ENCODE measurements at places on chromosomes 6 and 20.
A peak's percentile ranks its signal among the peaks of the same experiment; 100 is the strongest.

- peak; percentile 37 for DNase-seq
These were observed 113.8 kb downstream of the PRND start for GRCh38 chr20:4835244-4836177.

DNA sequence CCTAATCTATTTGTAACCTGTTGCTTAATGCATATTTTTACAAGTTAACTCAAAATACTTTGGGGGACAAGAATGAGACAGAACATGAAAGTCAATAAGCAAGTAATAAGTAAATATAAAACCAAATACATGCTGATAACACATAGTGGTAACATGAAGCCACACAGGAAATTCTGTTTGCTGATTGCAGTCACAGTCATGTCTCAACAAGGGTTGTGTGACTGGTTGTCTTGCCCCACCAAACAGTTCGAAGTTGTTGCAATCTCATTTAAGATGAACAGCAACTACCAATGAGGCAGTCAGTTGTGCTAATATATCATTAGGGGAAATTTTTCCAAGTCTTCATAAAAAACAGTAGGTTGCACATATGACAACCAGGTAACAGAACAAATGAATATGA, 14.5 kb downstream of the CD24 start:
- DNase-seq, result no peak

GRCh38 chr6:43771210-43771857, 1.3 kb downstream of the VEGFA start:
- peak; percentile 42 for DNase-seq

GRCh38 chr6:122136386-122136785, 263.1 kb upstream of the HSF2 start:
- DNase-seq, result no peak

DNA sequence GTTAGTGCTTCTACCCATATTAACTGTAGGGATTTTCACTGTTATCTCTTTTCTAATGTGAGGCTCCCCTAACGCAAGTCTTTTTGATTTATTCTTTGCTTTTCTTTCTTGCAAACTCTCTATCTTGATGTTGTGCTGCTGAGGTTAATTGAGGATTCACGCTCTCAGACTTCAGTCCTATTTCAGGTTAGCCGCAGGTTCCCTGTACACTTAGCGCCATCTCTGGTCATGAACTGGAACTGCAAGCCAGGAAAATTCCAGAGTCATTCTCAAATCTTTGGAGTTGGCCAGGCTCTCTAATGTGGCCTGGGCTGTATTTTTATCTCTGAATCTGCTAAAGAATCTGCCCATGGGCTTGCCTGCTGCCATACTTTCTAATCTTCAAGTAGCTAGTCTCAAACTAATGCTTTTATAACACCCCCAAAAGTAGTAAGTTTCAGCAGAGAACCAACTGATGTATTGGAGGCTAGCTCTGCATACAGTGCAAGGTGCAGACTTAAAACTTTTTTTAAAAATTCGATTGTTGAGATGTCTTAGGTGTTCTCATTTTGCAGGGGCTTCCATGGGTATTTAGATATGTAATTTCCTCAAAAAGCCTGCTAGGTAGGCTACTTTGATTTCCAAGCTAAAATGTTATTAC, 91.1 kb upstream of the OPRM1 start:
- DNase-seq, result peak; percentile 12

- no peak for DNase-seq
These were observed 1.9 kb upstream of the SLC35D3 start for GRCh38 chr6:136920216-136920615.

- DNase-seq, result no peak
These were observed 95.8 kb upstream of the STXBP5 start for GRCh38 chr6:147108259-147108910.

GRCh38 chr6:167129562-167129961, 6.7 kb downstream of the CCR6 start:
- no peak for DNase-seq

DNA sequence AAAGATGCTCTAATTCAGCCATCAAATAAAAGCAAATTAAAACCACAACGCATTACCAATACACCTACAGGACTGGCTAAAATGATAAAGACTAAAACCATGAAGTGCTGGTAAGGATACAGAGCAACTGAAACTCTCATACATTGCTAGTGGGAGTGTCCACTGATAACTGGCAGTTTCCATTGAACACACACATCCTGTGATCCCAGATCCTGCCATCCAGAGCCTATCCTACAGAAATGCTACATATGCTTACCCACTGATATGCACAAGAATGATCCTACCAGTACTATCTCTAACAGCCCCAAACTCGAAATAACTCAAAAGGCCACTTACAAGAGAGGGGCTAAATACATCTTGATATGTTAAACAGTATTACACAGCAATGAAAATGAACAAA, 81.0 kb downstream of the FYN start:
- no peak for DNase-seq

DNA sequence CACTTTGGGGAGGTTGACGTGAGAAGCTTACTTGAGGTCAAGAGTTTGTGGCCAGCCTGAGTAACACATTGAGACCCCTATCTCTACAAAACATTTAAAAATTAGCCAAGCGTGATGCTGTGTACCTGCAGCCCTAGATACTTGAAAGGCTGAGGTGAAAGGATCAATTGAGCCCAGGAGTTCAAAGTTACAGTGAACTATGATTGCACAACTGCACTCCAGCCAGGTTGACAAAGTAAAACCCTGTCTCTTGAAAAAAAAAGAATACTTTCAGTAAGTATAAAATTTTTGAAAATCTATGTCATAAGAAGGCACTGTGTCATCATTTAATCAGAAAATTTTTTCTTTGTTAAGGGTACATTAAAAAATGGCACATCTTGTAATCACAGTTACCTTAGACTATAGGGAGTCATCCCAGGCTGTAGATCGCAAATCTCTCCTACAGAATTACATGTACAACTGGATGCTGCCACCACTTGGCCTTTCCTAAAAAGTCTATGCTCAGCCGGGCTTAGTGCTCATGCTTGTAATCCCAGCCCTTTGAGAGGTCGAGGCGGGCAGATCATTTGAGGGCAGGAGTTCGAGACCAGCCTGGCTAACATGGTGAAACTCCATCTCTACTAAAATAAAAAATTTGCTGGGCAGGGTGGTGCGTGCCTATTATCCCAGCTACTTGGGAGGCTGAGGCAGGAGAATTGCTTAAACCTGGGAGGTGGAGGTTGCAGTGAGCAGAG, 17.0 kb upstream of the MRS2 start:
- DNase-seq, result no peak

GRCh38 chr6:5276581-5276980, 15.3 kb downstream of the FARS2 start:
- no peak for DNase-seq

DNA sequence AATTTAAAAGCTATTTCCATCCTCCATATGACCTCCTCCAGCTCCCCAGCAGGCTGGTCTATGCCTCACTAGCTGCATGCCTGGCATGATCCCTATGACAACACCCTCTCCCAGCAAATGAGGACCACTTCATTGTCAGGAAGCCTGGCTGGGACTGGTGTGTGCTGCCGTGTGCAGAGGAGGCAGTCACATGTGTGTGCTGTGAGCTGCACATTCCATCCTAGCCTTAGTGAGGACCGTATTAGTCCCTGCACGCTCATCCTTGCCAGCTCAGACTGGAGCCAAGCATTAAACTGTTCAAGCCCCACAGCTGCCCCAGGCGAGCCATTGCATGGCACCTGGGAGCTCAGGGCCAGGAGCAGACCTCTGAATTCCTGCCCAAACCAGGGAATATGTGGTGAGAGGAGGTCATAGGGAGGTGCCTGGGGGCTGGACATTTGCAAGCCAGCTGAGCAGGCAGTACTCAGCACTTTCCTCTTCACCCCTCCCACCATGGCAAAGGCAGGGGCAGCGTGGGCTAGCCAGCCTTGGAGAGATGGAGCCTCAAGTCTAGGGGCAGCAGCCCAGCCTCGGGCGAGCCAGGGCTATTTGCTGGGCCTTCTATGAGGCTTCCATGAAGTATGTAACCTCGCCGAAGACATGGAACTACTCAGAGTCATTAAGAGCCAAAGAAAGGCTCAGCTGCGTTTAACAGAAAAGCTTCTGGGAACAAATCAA, 8.7 kb upstream of the CCN5 start:
- no peak for DNase-seq

DNA sequence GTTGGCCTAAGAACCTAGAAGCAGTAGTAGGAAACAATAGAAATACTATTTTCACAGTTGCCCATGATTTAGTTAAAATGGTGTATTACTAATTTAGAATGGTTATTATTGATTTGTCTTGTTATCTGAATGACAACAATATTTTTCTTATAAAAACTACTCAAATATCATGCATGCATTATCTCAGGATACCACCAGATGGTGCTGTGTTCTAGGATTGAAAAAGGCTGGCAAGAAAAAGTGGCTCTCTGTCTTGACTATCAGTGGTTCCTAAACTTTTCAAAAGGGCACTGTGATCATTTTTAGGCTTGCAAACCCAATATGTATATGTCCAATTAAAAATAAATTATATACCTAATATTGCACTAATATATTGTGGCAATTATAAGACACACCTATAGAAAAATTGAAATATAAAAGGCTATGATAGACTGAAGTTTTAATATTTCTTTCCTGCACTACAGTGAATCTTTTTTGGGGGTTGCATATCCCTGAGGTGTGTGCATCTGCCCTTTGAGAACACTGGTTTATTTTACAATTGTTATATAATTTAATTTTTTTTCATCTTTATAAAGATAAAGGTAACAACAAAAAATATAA, 131.7 kb upstream of the MLIP start:
- no peak for DNase-seq

- no peak for DNase-seq
These were observed 22.3 kb downstream of the ACTR5 start for GRCh38 chr20:38770546-38770945.

- no peak for DNase-seq
These were observed 308.3 kb upstream of the PREP start for GRCh38 chr6:105711216-105711615.

DNA sequence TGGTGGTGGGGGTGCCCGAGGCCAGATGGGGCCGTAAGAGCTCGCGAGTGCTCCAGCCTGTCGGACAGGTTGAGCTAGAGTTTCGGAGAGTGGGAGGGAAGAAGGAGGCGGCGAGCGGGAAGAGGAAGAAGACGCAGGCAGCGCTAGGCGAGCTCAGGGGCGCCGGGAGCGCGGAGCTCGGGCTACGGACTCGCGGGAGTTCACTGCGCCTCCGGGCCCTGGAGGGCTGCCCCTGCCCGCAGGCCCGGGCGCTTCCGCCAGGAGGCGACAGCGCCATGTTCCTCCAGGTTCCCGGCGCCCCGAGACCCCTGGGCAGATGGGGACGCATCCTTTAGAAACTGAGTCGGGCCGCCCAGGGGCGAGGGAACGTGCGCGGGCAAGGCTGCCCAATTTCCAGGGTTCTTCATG, 984 bp downstream of the TFAP2C start:
- DNase-seq, result no peak

DNA sequence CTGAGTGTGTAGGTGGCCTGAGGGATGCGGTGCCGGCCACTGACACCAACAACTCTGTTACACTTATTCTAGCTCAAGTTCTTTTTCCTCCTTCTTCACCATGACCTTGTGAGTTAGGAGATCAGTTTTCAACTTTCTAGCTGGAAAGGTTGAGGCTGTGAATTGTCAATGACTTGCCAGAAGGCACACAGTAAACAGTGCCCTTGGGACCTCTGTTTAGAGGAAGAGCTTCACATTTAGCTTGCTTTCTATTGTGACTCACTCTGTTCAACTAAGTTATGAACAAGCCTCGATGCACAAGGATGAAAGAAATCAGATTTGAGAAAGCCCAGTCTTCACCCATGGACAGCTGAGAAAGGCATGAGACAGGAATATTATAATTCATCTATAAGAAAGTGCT, 455.6 kb downstream of the MAFB start:
- no peak for DNase-seq

DNA sequence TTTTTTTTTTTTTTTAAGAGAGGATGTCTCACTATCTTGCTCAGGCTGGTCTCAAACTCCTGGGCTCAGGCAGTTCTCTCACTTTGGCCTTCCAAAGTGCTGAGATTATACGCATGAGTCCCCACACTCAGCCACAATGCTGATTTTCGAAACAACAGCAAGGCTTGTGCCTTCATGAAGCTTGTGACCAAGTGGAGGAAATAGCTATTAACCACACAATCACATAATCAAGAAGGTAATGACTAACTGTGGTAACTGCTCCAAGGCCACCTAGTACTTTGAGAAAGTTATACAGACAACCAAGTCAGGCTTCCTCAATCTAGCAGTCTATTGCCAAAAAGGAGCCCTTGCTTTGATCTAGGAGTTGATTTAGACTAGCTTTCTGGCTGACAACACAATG, 46.3 kb downstream of the SOD2 start:
- DNase-seq, result peak; percentile 22

DNA sequence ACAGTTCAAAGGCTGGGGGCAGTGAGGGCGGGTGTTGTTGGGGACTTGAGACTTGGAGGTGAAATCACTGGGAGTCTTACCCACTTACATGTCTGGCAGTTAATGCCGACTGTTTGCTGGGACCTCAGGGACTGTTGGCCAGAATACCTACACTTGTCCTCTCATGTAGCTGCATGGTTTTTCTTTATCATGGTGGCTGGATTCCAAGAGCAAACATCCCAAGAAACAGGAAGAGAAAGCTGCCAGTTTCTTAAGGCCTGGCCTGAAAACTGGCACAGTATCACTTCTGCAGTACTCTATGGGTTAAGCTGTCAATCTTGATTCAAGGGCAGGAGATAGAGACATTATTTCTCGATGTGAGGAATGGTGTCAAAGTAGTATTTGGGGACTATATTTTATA, 19.8 kb upstream of the C6orf62 start:
- no peak for DNase-seq

GRCh38 chr6:152049502-152049901, 242.0 kb downstream of the ESR1 start:
- no peak for DNase-seq

All from left renal pelvis (tissue), 4 donors.